NCI-H2081 (cell line): ENCODE measurements at places on chromosomes 1 and 21.

DNA sequence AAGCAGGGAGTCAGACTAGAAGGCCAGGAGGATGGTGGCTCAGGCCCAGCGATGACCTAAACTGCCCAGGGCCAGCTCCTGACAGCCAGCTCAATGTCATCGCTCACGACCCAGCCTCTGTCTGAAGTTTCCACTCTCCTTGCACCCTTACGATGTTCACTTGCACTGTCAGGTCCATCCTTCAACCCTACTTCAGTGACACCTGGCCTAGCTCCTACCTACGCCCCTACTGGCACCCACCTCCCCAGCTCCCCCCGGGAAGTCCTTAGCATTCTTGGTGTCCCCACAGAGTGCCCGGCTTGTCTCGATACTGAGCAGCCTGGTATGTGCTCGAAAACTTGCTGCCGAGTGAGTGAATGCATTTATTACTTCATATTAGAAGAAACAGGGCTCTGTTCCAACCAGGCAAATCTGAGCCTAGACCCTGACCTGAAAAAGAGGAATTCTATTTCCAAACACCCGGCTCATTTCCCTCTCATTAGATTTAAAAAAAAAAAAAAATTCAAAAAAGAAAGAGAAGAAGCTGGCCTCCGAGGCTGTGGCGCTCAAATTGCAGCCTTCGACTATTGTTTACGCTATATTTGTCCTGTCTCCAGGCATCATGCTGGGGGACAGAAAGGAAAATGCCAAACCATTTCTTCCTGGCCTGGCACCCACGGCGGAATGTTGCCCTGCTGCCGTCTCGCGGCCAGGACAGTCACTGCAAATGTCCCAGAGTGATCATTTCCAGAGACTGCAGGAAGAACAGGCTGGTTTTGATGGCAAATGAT, 29.8 kb upstream of the LRRC38 start:
- DNase-seq = no peak

DNA sequence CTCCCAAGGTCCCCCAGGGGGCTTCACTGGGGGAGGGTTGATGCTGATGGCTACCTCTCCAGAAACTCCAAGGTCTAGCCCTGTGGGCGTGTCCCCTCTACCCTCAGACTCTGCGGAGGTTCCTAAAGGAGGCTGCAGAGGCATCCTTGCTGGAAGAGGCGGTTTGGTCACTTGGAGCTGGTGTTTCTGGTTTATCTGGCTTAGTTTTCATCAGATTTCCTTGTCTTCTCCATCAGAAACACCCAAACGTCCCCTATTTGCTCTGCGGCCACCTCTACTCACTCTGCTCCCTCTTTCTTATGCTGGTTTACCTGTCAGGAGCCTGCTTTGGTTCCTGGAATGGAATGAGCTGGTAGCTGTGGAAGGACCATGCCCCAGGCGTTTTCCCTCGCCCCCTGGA, 2.5 kb downstream of the PKP1 start:
- DNase-seq = no peak

- DNase-seq = no peak
Observed at GRCh38 chr1:13921190-13921589, 221.2 kb downstream of the PRDM2 start.

GRCh38 chr1:24600551-24600950, 42.6 kb upstream of the SRRM1 start:
- no peak for DNase-seq

GRCh38 chr1:246537887-246538286, 28.2 kb downstream of the TFB2M start:
- DNase-seq = peak; percentile 30

DNA sequence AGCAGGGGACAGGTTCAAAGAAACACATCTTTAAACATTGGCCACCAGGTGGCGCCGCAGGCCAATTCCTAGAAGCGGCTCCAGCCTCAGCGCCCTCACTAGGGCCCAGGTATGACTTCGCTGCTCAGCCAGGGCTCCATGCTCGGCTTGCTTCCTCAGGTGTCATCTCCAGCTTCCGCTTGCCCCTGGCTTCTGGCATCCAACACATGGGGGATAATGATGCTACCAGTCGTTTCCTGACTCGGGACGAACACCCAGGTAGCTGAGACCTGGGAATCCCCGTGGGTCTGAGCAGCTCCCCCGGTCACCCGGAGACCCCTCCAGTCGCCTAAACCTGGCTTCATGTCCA, 8.5 kb upstream of the MEX3A start:
- DNase-seq = peak; percentile 93

DNA sequence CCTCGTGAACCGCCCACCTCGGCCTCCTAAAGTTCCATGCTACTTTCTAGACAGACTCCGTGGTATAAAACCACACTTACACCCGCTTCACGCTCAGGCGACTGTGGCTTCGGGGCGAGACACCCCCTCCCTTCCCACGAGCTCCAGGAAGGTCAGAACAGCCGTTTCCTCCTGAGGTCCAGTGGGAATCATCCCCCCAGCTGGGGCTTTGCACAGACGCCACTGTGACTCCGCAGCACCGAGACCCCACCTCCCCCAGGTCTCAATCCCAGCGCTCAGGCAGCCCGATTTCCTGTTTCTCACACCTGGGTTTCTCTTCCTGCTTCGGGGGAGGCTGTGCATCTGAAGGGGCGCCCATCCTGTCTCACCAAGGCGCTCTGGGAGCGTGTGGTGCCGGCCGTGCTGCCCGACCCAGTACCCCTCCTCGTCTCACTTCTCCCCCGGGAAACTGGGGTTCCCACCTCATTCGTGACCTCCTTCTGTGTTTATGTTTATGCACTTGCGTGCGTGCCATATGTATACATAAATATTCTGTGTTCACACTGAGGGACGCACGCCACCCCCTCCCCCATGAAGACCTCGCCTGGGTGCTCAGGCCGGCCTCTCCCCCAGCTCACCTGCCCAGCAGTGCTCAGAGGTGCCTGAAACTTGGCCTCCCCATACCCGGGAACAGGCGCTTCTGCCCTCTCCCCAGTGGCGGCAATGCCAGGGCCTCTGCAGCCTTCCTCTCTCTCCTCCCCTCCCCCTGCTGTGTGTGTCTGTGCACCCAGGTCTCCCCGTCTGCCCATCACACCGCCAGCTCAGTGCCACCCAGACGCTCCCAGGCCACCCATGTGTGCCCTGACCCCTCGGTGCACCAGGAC, 14.6 kb downstream of the SLC35E2B start:
- DNase-seq = no peak

DNA sequence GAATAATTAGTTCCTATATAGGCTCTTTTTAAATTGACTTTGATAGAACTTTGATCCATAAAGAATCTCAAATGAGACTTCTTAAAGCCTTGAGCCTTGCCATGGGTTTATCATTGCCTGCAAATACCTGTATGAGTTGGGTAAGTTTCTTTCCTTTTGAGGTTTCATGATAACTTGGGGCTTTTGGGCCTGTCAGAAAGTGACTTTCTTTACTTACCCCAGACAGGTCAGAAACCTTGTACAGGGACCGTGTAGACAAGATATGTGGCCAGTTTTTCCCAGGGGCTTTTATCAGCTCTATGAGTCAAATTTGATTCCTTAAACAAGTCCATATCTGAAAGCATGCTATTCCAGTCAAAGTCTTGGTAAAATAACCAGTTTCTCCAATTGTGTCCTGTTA, 17.3 kb downstream of the KCTD3 start:
- DNase-seq = no peak

DNA sequence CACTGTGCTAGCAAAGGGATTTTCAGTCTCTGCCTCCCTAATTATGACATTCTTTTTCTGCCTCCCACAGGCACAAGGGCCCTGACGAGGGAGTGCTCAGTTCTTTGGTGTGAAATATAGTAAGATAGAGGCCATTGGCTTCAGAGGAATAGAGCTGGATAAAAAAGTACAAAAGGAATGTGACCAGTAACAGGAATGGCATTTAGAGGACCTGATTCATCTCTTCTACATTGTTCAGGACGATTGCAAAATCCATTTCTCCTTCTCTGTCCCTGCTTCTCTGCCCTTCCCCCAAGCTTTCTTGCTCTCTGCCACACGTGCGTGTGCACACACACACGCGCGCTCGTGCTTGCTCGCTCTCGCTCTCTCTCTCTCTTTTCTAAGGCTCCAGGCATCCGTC, 668.2 kb downstream of the KIF26B start:
- no peak for DNase-seq

GRCh38 chr21:26550326-26550725, 22.8 kb downstream of the CYYR1 start:
- DNase-seq = no peak

GRCh38 chr1:203057911-203058675, 27.7 kb downstream of the MYOG start:
- DNase-seq = no peak

DNA sequence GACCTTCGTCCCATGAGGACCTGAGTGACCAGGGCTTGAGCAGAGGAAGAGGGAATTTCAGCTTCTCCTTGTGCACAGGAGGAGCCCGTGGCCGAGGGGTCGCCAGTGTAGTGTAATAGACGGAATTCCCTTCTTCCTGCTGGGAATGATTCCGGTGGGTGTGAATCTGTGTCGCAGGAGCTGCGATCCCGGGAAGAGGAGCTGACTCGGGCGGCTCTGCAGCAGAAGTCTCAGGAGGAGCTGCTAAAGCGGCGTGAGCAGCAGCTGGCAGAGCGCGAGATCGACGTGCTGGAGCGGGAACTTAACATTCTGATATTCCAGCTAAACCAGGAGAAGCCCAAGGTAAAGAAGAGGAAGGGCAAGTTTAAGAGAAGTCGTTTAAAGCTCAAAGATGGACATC, 34.4 kb downstream of the MAP3K21 start:
- no peak for DNase-seq

GRCh38 chr1:100346387-100346786, 5.9 kb upstream of the CDC14A start:
- no peak for DNase-seq
